Activated naive CD4-positive, alpha-beta T cell (primary cell): ENCODE measurements at places on chromosomes 2 and 18.

- DNase-seq, result no peak
These were observed 70.7 kb upstream of the BCL2L11 start for GRCh38 chr2:111049792-111050640.

DNA sequence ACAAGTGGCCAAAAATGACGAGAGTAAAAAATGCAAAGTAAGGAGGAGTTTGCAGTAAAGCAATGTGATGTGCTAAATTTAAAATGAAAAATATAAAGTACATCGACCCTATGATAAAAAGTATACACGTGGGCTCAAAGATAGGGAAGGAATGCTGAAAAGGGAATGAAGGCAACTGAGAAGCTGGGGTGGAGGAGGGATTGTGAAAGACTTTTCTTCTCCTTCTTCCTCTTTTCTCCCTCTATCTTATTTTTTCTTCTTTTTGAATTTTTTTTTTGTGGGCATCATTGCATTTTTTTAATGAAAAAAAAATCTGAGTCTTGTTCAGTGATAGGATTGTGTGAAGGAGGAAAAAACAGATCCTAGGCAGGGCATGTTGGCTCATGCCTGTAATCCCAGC lies 57.6 kb upstream of the STK17B start:
- DNase-seq, result no peak

DNA sequence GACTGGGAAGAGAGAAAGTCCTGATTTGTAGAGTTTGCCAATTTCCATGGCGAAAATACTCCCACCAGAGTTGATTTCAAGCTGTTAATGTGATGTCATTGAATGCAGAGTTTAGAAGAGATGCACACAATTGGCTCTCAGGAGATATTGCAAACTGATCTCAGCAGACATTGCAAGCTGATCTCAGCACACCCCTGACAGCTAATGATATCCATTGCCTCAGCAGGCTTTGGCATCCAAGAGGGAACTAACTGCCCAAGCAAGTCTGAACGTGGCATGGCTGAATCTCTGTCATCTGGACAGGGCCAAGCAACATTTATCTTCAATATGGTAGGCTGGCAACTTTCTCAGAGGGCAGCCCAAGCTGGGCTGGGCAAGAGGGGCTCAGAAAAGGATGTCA lies 78.4 kb upstream of the CYP1B1 start:
- DNase-seq, result no peak

DNA sequence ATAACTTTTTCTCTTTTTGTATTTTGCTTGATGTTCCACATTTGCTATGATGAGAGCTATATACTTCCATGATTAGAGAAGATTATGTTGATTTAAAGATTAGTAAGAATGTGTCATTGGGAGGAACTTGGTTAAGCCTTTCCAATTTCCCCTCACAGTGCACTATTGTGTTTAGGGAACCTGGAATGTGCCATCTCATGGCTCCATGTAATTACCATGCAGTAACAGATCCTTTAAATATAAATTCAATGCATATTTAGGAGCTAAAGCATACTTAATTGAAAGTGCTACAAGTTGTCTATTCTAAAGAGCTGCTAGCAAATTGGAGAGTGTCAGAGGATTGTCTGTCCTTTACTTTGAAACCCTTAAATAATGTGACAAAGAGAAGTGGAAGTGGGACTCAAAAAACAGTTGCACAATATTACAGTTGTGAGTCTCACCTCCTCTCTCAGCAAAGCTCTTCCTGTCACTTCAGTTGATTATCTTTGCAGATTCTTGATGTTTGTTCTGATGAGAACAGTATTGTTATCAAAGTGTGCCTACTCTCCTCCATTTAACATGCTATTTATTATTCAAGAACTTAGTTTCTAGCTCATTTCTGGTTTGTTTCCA lies 1162.7 kb upstream of the ZEB2 start:
- no peak for DNase-seq

DNA sequence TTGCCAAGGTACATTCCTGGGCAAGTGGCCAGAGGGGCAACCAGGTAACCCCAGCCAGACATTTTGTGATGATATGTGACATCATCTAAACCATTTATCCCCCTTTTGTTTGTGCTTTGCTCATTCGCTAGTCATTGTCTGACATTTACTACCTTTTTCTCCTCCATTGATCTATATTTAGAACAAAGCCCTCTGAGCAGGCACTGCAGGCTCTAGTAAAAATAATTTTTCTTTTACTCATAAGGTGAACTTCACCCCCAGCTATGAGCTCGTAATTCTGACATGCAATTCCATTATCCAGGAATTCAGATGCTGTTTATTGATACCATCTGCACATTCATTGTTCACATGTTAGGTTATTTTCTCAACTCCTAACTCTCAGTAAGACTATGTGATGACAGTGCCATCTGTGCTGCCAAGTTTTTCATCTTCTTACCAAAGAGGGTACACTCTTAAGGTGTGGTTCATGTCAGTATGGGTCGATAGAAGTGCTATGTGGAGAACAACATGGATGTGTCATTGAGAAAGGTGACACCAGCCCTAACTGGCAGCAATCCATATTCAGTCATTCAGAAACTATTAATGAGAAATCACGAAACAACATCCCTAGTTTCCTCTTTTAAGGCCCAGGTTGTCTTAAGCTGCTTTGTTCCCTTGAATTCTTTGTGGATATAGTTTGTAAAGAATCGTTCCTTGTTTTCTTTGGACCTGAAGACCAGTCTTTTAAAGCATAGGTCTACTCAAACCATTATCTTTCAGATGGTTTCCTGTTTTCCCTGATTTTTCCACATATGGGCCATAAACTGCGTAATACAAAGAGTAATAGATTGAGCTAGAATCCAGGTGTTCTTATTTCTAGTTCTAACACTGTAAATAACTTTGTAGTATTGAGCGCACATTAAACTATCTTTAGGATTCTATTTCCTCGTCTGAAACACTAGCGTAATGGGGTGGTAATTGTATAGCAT lies 978.1 kb upstream of the CDH2 start:
- no peak for DNase-seq

DNA sequence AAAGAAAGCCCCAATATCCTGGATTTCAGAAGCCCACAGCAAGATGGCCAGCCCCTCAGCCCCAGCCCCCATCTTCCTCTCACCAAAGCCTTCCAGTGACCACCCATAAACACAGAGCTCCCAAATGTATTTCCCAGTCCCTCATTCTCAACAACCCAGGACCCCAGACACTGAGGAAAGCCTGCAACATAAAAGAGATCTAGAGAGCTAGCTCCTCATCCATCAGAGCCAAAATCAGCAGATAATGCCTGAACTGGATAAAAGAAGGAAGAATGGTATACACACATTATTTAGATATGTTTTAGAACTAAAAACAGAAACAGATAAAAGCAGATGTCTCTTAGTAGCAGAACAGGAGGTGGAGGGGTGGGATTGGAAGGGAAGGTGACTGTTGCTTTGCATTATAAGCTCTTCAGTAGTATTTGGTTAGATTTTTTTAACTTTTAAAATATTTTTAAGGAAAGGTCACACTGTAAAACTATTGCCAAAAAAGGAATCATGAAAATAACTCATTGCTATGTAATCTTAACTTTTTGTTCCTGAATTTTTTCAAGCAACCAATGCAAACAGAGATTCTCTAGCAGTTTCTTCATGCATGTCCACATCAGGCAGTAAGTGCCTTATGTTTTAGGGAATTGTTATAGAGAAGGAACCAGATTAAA lies 144.2 kb upstream of the PKDCC start:
- DNase-seq, result no peak

- DNase-seq, result no peak
These were observed 35.6 kb upstream of the PRLH start for GRCh38 chr2:237530472-237531433.

DNA sequence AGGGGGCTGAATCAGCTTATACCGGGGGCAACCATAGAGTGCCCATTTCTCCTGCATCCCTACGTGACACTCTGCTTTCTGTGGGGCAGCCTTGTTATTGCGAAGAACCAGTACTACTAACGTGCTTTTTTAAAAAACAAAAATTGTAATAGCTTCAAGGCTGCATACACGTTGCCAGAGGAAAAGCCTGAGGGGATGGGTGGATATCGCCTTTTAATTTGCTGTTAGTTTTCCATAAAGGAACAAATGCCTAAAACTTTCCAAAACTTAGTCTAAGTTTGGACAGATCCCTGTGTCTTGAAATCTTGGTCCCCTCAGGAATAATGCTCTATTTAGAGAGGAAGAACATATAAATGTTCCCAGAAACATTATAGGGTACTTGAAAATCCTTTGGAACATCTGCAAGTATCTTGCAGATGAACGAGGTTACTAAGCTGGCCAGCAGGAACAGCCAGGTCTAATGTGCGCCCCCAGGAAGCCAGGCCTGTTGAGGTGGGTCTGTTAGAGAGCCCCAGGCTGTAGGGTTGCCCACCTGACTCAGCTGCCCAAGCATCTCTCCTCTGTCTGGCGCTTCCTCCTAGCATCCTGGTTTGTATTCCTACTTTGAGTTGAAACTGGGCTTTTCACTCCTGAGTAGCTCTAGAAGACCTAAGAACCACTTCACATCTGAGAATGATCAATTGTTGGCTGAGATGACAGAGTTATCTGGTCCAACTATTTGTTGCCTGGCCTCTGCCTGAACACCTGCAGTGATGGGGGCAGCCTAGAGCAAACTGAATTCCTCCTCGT lies 96.9 kb downstream of the TGOLN2 start:
- no peak for DNase-seq

- no peak for DNase-seq
These were observed 14.4 kb downstream of the MTHFD2 start for GRCh38 chr2:74212702-74213410.

DNA sequence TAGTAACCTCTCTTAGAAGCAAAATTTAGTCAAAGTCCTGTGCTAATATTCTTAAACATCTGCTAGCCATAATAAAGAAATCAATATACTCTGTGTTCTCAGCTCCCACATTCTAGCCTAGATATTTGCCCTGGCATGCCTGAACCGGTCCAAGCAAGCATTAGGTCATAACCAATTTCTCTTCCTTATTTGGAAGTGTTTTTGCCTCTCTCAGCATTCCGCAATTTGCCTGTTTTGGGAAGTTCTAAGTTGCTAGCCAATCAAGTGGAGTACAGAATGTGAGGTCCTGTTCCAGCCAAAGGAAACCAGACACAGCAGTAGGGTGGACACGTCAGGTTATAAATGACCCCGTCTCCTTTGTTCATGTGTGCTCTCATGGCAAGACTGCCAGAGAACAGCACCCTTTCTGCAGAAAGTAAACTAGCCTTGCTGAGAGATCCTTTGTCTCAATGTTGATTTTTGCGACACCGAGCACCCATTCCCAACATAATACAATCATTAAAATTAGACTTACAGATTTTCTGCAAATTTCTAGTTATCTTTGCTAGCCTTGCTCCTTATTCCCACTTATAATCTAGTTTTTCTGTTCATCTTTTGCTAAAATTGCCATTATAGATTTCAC lies 13.0 kb upstream of the SULT1C4 start:
- DNase-seq, result no peak

DNA sequence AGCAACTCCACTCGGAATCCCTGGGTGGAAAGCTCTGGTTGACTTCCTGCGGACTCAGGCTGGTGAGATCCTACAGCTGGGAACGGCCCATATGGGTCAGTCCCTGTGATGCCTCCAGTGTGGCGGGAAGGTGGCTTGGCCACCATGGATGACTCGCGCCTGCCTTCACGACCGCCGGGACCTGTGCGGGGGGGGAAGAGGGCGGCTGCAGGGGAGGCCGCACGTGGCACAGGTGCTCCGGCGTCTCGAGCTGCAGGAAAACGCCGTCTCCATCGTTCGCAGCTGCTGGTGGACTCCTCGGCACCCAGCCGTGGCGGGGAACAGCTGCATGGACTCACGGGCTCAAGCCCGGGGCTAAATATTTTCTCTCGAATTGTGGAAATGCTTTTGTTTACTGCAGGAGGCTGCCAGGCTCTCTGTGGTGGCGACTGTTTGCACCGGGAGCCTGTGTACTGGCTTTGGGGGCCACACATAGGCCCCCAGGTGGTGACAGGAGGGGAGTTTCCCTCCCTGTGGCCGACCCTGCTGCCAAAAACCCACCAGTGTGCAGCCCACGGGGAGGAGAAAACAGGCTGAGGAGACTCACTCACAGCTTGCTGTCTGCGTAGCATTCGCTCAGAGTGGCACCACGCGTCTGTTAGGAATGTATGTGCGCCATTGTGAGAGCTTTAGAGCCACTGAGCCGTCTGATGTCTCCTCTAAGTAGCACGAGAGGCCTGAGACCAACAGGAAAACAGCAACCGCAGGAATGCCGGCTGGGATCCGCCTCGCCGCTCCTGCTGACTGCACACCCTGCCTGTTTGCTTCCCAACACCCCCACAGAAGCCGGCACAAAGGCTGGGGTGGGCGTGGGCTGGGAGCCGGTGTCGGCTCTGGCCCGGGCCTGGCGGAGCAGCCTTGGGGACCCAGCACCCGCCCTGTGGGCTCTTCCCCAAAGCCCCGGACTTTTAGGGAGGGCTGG lies 89.2 kb downstream of the NFATC1 start:
- DNase-seq, result no peak

DNA sequence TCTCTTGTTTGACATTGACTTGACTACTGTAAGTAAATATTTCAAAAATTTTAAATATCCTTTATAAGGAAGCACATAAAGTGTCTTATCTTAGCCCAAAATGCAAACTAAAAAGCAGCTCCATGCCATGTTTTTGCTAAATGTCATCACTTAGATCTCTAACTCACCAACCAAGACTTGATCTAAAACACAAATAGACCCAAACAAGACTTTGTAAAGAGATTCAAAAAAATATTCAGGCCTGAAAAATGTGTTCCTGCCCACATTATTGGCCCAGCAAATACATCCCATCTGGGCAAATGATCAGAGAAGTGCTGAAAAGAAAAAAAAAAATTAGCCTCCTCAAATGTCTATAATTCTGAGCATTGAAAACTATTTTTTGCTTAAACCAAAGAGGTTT lies 187.6 kb downstream of the MREG start:
- no peak for DNase-seq

GRCh38 chr2:48221846-48222516 lies 308.0 kb upstream of the STON1 start:
- no peak for DNase-seq

GRCh38 chr2:69580486-69580885 lies 63.1 kb downstream of the AAK1 start:
- DNase-seq, result no peak

- no peak for DNase-seq
These were observed 69.8 kb downstream of the NDUFA10 start for GRCh38 chr2:239955087-239955988.

DNA sequence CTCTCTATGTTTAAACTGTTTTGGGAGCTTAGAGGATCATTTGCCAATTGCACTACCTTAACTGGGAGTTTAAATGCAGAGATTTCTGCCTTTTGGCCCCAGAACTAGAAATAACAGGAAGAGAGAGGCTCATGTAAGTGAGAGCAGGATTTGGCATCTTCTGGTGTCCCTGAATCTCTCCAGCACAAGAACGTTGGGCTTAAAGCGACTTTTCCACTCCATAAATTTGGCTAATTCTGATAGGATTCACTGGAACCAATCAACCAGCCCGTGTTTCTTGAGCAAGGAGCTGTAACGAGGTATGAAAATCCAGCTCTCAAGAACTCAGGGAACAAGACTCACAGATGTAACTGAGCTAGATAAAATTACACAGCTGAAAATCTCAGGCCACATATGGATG lies 181.0 kb downstream of the C1D start:
- no peak for DNase-seq

GRCh38 chr2:240818293-240819125 lies 1.5 kb downstream of the KIF1A start:
- DNase-seq, result no peak
